ENCODE measurements at places on chromosomes 16 and 17.

DNA sequence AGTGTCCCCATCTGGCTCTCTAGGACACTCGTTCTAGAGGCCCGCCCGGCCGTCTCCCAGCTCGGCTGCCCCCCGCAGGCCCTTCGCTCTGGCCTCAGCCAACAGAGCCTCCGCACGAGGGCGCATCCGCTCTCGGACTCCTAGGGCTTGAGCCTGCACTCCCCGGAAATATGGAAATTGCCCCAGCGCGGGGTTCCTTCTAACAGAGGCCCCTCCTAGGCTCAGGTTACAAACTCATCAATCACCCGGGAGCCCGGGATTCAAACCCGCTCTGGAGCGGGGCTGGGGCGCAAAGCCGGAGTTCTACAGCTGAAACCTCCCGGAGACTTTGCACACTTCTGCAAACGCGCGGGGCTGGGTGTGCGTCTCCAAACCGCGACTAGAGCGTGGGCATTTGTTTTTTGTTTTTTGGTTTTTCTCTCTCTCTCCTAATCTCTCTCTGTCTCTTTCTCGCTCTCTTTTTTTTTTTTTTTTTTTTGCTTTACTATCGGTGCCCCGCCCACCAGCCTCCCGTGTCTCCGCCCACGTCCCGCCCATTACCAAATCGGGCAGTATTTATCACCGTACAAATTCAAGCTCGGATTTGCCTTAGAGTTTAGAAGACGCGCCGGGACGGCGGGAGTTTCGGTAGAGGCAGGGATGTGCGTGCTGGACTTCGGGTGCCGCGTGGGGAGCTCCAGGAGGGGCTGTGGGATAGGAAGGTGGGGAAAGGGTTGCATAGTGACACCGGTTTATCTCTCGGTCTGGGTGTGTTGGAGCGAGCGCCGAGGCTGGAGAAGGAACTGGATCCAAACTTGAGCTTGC lies 2.4 kb upstream of the FOXL1 start:
- peak; percentile 43 for DNase-seq

- DNase-seq: no peak
Observed at GRCh38 chr16:66798161-66798560, 3.2 kb downstream of the TERB1 start.

- no peak for DNase-seq
Observed at GRCh38 chr17:33574942-33575445, 281.9 kb upstream of the ASIC2 start.

- no peak for DNase-seq
Observed at GRCh38 chr16:77762262-77762661, 26.1 kb upstream of the VAT1L start.

- DNase-seq: no peak
Observed at GRCh38 chr17:4087911-4088693, 54.7 kb downstream of the ZZEF1 start.

DNA sequence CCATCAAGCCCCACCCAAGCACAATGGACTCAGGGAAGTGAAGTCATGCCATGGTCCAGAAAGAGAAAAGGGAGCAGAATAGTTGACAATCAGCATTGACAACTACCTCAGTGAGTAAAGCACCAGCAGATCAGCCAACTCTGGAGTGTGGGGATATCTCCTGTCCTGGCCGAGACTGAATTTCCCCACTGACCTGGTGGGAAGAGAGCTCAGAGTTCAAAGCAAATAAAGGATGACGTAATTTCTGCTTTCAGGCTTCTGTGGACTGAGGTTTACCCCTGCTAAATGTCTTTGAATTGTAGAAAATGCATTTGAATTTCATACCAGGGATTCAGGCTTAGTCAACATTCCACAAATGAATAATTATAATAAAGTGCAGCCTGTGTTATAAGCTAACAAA lies 152.9 kb downstream of the CBLN1 start:
- DNase-seq: no peak

GRCh38 chr17:7818746-7819645 lies 15.0 kb upstream of the KDM6B start:
- DNase-seq: no peak

- DNase-seq: no peak
Observed at GRCh38 chr16:85534536-85535351, 78.4 kb upstream of the GSE1 start.
